ENCODE measurements at places on chromosomes 4 and X.

DNA sequence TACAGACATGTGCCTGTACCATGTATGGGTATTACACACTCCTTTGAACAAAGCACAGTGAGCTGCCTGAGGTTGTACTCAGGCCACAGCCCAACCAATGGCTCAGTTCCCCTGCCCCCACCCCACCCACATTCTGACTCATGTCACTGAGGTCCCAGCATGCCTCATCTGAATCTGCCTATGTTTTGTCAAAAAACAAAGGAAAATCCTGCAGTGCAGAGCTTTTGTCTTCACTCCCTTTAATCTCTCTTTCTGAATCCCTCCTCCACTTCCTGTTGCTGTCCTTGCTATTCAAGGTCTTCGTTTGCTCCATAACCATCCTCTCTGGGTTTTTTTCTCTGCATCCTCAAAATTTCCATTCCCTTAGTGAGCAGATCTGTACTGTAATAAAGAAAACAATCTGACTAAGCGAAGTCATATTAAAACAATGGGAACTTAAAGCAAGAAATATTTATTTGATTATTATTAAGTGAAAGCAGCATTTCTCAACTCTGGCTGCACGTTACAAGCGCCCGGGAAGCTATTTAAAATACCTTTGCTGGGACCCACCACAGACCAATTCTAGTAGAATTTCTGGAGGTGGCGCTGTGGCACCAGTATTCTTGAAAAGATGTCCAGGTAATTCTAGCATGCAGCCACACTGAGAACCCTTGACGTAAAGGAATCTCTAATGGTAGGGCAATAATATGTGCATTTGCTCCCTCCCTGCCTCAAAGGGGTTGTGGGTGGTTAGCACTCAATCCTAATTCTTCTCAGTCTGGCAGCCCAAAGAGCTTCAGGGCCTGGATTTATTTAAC is 8.7 kb downstream of the GUCY2F start:
- DNase-seq: peak; percentile 39

DNA sequence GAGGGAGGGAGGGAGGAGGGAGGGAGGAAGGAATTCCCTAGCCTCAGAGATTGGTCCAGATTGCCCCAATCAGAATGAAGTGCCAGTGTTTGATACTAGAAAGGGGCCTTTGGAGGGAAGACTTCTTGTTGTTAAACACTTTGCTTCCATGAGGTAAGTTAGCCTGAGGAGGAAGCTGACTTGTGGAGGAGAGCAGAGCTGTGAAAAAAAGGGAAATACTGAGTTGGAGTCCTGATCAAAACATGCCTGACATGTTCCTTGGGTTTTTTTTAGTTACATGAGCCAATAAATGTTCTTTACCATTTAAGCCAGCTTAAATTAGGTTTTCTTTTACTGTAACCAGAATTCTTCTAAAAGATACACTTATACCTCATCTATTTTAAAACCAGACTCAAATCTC is 57.6 kb downstream of the GSX2 start:
- DNase-seq: no peak

DNA sequence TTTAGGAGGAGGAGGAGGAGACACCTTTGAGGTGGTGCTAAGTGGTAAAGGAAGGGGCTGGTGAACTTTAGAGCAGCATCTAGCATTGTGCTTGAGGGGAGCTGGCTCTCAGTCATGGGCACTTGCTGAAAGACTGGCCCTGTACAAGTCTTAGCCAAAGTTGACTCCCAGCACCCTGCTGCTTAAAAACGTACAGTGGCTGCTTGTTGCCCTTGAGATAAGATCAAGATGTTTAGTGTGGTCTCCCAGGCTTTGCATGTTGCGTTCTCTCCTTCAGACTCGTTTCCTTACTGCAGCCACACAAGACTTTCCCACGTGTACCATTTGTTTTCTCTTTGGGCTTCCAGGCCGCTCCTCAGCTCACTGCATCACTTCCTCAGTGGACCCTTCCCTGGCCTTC is 1.8 kb downstream of the MED28 start:
- DNase-seq: no peak

GRCh38 chr4:91118597-91118996 is 991.4 kb downstream of the CCSER1 start:
- no peak for DNase-seq

GRCh38 chr4:112515198-112516065 is 548 bp downstream of the NEUROG2 start:
- DNase-seq: peak; percentile 41

DNA sequence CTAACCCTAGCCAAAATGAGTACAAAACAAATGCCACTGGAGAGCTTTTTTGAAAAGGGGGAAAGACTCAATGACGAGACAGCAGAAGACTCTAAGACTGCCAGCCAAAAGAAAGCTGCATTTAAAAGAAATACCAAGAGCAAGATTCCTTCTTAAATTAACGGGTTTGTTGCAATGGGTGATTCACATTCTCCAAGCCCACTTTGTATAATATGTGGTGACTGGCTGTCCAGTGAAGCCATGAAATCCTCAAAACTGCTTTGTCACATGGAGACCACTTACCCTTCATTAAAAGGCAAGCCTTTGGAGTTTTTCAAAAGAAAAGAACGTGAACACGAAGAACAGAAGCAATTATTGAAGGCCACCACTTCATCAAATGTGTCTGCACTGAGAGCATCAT is 68.2 kb downstream of the MRPL1 start:
- no peak for DNase-seq

- DNase-seq: no peak
These were observed 139.2 kb downstream of the TMEM164 start for GRCh38 chrX:110142096-110142495.

GRCh38 chrX:154366666-154367055 is 7.8 kb downstream of the FLNA start:
- no peak for DNase-seq

DNA sequence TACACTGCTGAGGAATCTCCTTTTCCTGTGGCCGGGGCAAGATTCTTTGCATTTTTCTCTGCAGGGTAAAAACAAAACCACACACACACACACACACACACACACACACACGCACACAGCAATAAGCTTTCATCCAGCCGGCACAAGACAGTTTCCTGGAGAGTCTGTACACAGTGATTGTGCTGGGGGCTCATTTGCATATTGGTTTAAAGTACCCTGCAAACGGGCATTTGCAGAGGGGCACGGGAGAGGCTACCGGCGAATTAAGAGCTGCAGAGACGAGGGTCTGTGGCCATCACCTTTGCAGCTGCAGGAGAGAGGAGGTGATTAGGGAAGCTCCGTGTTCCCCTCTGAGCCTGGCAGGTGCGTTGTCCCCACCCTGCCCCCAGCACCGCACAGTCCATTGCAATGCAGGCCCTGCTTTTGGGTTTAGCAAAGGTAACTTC is 219.9 kb downstream of the SHOX start:
- no peak for DNase-seq

DNA sequence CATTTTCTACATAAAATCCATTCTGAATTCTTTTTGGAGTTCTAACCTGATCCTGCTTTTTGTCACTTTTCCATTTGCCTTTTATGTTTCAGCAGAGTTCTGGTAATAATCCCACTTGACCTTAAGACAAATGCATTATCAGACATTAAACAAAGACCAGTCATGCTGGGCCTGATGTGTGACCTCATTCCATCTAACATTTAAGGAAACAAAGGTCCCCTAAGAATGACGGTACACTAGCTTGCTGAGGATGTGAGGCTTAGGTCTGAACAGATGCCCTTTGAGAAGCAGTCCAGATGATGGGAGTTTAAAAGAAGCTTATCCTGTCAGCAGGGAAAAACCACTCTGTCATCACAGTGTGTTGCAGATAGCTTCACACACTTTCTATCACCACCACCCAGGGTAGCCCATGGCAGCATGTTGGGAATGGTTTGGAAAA is 38.1 kb upstream of the PDE5A start:
- DNase-seq: no peak

- DNase-seq: no peak
These were observed 15.5 kb downstream of the PFKFB1 start for GRCh38 chrX:54978448-54978847.

DNA sequence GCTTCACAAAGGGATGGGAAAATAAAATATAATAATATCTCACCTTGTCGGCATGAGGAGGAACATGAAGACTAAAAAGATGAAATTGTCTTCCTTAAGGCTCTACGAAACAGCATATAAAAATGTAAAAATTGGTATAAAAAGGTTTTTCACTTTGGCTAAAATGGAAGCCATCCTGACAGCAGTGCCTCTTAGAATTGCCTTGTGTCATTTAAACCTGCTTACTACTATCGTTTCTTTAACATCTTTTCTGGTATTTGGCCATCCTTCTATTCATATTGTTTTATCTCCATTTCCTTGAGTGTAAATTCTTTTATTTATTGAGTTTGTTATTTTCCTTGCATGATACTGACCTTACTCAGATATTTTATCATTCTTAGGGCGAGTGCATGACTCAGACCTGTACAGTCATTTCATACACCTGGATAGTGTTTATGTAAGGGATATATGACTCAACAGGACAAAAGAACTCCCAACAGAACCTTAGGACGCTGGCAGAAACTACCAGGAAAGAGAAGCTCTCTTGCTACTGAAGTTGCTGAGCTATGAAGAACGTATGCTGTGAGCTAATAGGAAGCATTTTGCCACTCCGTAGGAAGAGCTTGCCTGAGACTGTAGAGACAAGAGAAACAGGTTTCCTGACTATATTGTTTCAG is 5.8 kb upstream of the CDKN2AIP start:
- DNase-seq: no peak

GRCh38 chr4:139331185-139331584 is 28.9 kb upstream of the NDUFC1 start:
- DNase-seq: no peak

DNA sequence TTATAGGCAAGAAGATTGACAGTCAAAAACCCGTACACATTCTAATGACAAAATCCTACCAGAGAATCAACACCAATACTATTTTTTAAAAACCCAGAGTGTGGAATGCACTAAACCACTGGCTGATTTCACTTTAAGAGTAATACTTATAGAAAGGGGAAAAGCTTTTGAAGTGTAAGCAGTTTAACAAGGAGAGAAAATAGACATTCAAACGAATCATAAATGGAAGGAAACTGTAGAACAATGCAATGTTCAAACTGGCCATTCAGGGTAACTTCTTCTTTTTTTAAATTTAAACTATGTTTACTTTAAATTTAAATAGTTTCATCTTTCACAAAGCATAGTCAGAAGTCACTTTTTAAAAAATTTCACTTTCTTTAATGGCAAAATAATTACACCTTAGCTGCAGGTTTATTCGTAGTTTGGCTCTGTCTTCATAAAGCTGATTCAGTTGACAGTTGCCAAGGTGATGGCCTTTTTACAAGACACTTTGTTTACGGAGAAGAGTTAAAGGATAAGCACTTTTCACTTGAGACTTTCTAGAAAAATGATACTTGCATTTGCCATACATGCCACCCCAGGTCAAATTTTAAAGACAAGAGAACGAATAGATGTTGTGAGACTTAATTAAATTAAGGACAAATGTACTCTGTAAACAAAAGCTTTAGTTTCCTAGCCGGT is 82.4 kb upstream of the KLF3 start:
- no peak for DNase-seq

DNA sequence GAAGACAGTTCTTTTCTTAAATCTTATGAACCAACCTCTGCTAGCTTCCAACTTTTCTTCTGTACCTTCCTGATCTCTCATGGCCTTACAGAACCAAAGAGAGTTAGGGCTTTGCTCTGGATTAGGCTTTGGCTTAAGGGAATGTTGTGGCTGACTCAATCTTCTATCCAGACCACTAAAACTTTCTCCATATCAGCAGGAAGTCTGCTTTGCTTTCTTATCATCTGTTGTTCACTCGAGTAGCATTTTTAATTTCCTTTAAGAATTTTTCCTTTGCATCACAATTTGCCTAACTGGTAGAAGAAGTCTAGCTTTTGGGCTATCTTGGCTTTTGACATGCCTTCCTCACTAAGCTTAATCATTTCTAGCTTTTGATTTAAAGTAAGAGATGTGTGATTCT is 167.0 kb downstream of the TBCK start:
- DNase-seq: no peak
